ENCODE measurements at places on chromosomes 6 and 20. TPM values are rescaled to one million over a fixed set of nuclear protein-coding genes. Genes with fewer than 3 reads are reported as not detected.

The SLC18B1 gene
- total RNA-seq: 17.2 TPM

The NRN1 gene
- total RNA-seq: 8.5 TPM

The RRAGD gene
- total RNA-seq: 31.5 TPM

The TPD52L1 gene
- total RNA-seq: 69.1 TPM

The SLC2A10 gene
- 7.1 TPM for total RNA-seq

The IL17F gene
- not detected for total RNA-seq

The MMS22L gene
- 9.5 TPM for total RNA-seq

The AVP gene
- total RNA-seq: not detected

The GLP1R gene
- 0.22 TPM for total RNA-seq

The ADGRF4 gene
- total RNA-seq: not detected

The ANKRD66 gene
- not detected for total RNA-seq

The LZTS3 gene
- 20.0 TPM for total RNA-seq

The EYA4 gene
- 5.0 TPM for total RNA-seq

The SLC35F1 gene
- total RNA-seq: 0.63 TPM
